ENCODE measurements at places on chromosomes 2 and 18. TPM values are rescaled to one million over a fixed set of nuclear protein-coding genes. Genes with fewer than 3 reads are reported as not detected.

PFN4 gene
- not detected for total RNA-seq

FABP1 gene
- 0.61 TPM for total RNA-seq

INPP5D gene
- 1.8 TPM for total RNA-seq

CYRIA gene
- 0.44 TPM for total RNA-seq

MTIF2 gene
- total RNA-seq, result 49.8 TPM

SLC5A7 gene
- not detected for total RNA-seq

VAMP8 gene
- total RNA-seq, result 52.6 TPM

EMX1 gene
- 3.1 TPM for total RNA-seq

GAL3ST2 gene
- 0.44 TPM for total RNA-seq

VIT gene
- total RNA-seq, result not detected

SLC16A14 gene
- 7.9 TPM for total RNA-seq

NAPG gene
- 28.0 TPM for total RNA-seq

SCN2A gene
- 0.25 TPM for total RNA-seq

ARMC9 gene
- total RNA-seq, result 16.4 TPM

MSTN gene
- 0.12 TPM for total RNA-seq

GPR39 gene
- total RNA-seq, result 5.1 TPM

RNF152 gene
- total RNA-seq, result 0.47 TPM

PPM1G gene
- total RNA-seq, result 140 TPM

USP14 gene
- total RNA-seq, result 56.1 TPM

UBXN2A gene
- total RNA-seq, result 14.1 TPM

HRH4 gene
- total RNA-seq, result not detected

HK2 gene
- 42.5 TPM for total RNA-seq

ACMSD gene
- total RNA-seq, result not detected

VSNL1 gene
- total RNA-seq, result 4.6 TPM

TAF4B gene
- 17.8 TPM for total RNA-seq

KDSR gene
- 68.6 TPM for total RNA-seq

C2orf76 gene
- 10.5 TPM for total RNA-seq

DSG4 gene
- 0.07 TPM for total RNA-seq

Data from HCT116 (cell line).